ENCODE measurements at places on chromosomes 6 and 20.

- DNase-seq = no peak
Measured at GRCh38 chr6:13433709-13434121, 53.7 kb downstream of the GFOD1 start.

- no peak for DNase-seq
Measured at GRCh38 chr6:34037151-34037550, 108.7 kb downstream of the GRM4 start.

- DNase-seq = no peak
Measured at GRCh38 chr6:170317076-170317475, 10.5 kb downstream of the FAM120B start.

DNA sequence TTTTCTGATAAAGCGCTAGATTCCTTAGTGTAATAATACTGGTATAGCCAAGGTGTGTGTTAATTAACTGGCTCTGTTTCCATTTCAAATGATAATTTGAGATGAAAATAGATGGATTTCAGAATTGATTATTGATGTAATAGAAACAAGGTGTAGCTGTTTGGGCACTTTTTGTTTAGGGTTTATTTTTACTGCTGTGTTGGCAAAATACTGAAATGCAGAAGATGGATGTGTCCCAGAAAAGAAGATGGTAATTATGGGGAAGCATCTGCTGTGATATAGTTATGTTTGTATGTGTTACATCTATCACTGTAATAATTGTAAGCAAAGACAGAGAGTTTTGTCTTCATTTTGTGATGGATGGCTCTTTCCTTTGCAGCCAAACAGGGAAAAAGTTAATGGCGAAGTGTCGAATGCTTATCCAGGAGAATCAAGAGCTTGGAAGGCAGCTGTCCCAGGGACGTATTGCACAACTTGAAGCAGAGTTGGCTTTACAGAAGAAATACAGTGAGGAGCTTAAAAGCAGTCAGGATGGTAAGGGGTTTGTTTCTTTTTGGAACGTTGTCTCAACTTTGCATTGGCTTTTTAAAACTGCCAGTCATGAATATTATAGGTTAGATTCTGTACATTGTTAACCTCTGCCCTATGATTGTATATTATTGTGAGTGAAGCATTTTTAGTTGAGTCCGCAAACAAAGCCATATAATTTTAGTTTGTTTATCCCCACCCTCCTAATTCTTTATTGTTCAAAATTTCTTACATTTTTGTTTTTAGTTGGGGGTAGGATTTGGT is 8.6 kb upstream of the ACAT2 start:
- no peak for DNase-seq

GRCh38 chr6:63677282-63677681 is 41.7 kb downstream of the PHF3 start:
- no peak for DNase-seq

DNA sequence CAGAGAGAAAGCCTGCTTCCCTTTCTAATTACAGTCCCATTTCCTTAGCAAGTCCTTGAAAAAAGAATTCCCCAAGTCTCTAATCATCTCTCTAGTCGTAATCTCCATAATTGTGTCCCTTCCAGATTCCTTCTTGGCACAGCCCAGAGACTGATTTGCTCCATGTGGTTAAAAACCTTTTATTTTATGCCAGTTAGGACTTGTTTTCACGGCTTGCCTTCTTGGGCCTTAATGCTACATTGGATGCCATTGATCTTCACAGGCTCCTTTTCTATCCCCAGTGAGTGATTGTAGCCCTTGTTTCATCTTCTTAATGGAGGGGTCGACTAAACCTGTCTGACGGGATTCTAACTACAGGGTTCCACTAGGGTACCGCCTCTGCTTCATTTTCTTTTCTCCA is 650.6 kb upstream of the ARID1B start:
- DNase-seq = no peak

Data from left lobe of liver (tissue), 2 donors.